Effector CD4-positive, alpha-beta T cell (primary cell): ENCODE measurements at places on chromosomes 11 and 22.

DNA sequence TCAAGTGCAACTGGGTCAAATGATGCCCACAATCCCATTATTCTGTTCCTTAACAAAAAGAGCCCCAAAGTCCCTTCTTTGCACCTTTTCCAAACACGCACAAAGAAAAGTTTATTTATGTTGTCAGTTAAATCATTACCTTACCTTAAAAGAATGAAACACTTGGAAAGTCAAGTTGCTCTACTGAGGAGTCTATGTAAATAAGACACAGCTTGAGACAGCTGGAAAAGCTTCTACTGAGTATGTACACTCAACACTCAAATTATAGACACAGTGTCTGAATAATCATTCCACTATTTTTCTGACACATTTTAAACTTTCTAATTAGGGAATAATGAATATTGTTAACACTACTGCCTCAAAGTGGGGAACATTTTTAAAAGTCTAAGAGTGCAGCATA, 21.6 kb upstream of the PHLDA2 start:
- DNase-seq, result no peak

- DNase-seq, result no peak
Measured at GRCh38 chr11:60367896-60368295, 10.4 kb upstream of the MS4A7 start.

DNA sequence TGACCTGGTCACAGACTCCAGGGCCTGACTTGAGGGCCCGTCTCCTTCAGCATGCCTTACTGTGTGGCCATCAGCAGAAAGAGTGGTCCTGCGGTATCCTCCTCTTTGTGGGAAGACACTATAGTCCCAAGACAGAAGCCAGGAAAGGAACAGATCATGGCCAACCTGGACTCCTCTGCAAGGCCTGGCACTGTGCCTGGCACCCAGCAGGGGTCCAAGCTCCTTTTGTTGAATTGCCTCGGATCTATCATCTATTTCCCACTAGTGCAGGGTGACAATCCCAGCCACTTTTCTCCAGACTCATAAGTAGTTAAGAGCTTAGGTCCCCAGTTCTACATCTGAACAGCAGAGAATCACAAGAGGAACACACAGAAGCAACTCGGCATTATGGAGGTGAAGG, 27.0 kb downstream of the DSCAML1 start:
- no peak for DNase-seq

- DNase-seq, result peak; percentile 83
Measured at GRCh38 chr11:77047007-77047927, 13.1 kb downstream of the B3GNT6 start.

- DNase-seq, result no peak
Measured at GRCh38 chr11:18352581-18352980, 30.2 kb downstream of the GTF2H1 start.

DNA sequence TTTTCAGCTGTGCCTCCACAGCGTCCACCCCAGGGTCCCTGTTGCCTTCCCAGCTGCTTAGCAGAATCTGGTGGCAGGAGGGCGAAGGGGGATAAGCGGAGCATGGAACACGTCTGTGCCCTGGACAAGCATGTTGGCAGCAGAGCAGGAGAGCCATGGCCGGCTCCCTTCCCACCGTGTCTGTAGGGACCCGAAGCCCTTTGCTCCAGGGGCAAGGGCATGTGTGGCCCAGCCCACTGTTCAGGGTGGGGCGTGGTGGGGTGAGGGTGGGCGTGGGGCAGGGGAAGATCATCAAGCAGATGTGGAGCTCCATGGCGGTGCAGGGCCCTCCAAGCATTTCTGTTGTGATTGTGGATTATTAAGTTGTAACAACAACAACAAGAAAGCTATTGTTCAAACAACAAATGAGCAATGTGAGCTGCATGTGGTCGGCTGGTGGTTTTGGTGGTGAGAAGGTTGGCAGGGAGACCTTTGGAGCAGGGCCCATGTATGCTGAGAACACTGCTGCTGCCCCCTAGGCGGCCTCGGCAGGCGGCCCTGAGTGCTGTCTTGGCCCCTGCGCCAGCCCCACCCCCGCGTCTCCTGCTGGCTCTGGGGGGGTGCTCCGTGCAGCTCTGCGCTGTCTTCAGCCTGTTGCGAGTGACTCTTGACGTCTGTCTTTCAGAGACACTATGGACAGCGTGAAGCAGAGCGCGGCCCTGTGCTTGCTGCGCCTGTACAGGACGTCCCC, 50.9 kb downstream of the AP2A2 start:
- no peak for DNase-seq

DNA sequence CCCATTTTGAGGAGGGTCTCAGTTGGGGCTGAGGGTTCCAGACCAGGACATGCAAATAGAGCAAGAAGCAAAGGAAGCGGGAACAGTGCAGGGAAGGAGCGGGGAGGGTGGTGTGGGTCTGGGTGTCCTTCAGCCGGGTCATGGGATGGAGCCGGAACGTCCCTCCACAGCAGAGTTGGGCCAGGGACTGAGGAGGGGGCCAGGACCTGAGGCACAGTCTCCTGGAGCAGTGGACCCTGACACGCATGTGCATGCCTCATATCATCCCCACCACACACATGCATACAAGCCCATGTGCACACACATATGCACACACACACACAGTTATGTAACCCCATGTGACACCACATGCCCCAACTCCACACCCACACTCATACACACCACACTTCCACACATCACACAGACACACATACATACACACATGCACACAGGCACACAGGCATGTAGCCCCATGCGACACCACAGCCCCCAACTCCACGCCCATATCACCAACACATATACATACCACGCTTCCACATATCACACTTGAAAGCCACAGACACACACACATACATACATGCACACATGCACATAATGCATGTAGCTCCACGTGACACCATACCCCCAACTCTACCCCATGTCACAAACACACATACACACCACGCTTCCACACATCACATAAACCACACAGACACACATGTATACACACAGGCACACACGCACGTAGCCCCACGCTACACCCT, 1026.6 kb downstream of the BRD1 start:
- DNase-seq, result no peak

DNA sequence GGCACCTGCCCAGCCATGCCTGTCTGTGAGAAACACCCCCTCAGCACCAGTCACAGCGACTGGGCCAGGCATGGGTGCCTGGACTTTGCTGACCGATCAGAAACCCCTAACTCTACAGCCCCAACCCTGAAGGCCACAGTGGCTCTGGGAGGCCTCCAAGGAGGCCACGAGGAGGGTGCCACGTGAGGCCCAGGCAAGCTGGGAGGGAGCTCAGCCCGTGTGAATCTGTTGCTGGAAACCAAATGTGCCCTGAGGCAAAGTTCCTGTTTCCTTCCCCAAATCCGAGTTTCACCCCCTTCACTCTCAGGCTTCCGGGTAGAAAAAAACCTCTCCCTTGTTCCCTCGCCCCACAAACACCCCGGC, 1.3 kb downstream of the UNC93B1 start:
- DNase-seq, result no peak

- DNase-seq, result no peak
Measured at GRCh38 chr11:117940736-117941135, 11.5 kb upstream of the TMPRSS13 start.

DNA sequence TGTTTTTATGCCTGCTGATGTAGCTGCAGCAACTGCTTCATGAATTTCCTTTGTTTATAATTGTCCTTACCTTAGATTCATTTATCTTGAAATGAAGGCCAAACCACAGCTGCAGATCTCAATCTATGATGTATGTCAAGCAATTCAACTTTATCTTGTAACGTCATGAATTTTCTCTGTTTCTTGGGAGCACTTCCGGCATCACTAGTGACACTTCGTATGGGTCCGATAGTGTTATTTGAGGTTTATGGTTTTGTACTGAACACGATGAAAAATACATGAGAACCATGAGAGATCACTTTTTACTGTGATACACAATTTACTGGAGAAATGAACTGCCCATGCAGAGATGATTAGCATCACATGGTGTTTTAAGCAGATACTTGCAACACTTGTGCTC, 98.5 kb downstream of the CSTPP1 start:
- DNase-seq, result no peak

DNA sequence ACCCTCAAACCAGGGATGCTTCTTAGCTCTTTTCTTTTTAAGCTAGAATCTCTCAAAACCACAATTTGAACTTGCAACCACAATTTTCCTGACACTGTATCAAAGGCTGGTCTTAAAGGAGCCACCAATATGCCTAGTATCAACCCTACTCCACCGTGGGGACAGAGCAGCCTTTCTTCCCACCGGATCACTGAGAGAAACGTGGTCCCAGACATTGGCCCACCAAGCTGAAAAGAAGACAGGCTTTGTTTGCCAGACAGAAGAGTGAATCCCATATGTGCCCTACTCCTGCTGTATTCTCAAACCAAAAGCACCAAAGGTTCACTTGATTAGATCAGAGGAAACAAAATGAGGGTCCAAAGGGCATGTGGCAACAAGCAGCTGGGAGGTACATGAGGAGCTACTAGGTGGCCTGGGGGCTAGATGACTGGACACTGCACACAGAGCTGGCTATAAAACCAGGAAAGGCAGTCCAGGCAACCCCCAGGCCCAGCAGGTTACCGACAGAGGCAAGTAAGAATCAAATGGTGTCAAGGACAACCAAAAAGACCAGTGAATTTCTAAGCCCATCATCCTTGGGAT, 3.6 kb upstream of the VWCE start:
- no peak for DNase-seq

- no peak for DNase-seq
Measured at GRCh38 chr11:83092488-83093384, 21.0 kb upstream of the RAB30 start.

GRCh38 chr22:27150544-27150941, 493.2 kb downstream of the MIAT start:
- no peak for DNase-seq

- no peak for DNase-seq
Measured at GRCh38 chr11:76292583-76293188, 86.4 kb upstream of the WNT11 start.

DNA sequence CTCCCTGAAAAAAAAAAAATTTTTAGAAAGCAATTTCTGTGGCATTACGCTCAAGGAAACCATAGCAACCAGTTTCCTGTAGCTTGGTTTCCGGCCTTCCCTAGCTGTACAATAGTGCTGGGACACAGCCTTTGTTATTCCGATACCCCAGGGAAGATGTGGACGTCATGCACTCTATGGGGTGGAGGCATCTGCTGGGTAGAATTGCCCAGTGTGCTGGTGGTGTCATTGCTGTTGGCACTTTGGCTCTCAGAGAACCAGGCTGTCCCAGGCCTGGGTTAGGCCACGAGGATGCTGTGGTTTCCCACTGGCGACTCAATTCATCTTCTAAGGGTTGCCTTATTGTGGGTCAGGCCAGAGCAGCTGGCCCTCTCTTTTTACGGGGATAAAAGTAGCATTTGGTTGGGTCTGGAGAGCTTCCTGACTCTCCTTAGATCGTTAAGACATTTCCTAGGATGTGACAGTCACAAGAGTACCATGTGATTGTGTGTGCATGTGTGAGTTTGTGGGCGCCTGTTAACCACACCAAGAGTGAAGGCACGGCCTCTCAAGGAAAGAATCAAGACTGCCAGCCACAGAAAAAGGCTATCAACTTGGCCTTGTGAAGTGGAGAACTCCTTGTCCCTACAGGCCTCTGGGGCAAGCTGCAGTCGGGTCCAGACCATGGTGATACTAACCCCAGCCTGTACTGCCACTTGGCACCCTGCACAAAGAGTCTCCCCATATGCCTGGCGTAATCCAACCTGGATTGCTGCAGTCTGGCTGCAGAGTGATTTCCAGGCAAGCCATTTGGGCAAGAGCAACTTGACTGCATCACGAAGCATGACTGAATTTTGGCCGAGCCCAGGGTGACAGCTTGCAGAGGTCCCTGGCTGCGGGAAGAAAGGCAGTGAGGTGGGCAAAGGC, 35.9 kb upstream of the NAV2 start:
- no peak for DNase-seq

DNA sequence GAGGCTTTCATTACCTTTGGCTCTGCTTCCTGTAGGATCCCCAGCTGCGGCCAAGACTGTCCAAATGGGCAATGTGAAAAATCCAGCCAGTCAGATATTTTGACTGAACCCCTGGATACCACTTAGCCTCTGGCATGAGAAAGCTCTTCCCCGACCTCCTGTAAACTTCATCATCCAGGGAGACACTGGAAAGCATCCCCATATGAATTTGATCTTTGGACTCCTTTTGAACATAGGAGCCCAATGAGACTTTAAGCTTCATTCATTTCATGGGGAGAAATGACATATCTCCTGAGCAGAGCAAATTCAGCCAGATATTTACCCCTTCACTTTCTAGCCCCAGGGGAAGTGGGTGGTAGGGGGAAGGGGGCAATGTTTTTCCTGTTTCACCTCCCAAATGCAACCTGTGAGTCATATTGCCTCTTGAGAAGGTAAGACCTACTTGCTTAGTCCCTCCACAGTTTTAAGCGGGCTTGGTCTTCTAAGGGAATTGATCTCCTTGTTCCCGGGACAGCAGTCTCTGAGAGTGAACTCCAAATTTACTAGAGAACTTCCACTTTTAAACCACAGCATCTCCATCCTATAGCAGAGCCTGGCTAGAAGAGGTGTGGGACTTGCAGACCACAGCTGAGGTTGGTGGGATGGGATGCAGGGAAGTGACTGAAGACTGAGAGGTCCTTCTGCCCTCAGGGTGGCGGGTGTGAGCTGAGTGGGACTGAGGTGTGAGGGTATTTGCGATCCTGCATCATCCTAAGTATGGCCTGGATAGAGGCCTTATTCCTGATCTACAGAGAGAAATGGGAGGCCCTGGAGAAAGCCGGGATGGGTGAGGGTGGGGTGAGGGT, 20.3 kb upstream of the POU2AF1 start:
- no peak for DNase-seq

DNA sequence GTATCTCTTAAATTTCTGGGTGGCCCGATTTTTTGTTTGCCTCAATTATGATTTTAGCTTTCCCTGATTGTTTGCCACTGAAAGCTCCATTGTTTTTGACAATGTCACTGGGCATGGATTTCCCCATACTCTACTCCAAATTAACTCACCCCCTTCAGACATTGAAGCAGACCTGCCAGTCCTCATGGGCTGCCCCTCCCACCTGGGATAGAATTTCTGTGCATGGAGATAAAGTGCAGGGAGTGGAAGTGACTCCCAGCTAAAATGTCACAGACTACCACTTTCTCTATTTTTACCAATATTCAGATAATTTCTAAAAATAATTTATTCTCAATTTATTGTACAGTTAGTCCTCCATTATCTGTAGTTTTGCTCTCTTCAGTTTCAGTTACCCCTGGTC, 79.1 kb upstream of the CLPB start:
- no peak for DNase-seq

DNA sequence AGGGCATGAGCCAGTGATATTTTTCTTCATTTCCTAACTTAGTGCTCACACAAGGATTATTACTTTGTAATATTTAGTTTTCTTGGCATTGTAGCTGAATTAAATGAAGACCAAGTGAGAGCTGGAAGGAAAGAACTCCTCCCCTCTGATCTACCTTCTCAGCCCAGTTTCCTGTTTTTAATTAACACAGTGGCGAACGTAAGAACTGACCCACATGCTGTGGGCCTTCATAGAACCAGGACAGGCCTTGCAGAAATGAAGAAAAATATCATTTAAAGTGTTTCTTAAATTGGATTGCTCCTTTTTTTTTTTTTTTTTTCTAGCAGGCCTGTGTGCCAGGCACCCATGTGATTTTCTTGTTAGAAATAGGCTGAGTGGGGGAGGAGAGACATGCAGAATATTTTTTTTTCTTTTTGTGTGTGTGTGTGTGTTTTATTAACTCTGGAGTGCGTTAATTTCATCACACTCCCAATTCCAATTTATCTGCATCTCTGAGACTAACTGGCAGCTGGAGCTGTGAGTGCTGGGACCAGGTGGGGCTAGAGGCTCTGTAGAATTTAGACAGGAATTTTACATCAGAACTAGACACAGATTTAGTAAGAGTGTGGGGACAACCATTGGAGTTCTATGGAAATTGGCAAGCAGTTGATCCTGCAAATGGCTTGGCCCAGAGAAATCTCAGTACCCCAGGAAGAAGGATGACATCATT, 320.5 kb downstream of the DDX10 start:
- no peak for DNase-seq
